GM23248 (cell line): ENCODE measurements at places on chromosomes 4 and X. TPM values are rescaled to one million over a fixed set of nuclear protein-coding genes. Genes with fewer than 3 reads are reported as not detected.

- no peak for DNase-seq
These were observed 38.5 kb downstream of the ZCCHC12 start for GRCh38 chrX:118862091-118862490.

- DNase-seq = peak; percentile 76
These were observed 1.5 kb downstream of the KLF8 start for GRCh38 chrX:56233682-56234081.

- no peak for DNase-seq
These were observed 51.3 kb upstream of the TMEM150C start for GRCh38 chr4:82613121-82613520.

Gene CXCL5
- total RNA-seq = not detected in 2 replicates

DNA sequence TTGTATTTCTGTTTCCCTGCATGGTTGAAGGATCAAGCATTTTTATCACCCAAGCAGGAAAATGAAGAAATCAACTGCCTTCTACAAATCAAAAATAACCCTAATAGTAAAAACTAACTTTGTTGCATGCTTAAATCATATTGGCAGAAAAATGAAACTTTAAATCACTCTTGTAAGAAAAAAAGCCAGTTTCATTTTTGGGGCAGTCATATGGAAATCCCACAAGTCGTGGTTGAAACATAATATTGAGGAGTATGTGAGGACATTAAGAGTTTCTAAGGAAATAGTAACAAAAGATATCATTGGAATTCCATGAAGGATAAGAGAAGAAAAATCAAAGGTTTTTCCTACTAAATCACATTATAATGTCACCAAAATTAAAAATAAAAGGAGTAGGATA lies 8.4 kb downstream of the TEC start:
- no peak for DNase-seq

GRCh38 chrX:106932960-106933537 lies 12.8 kb downstream of the CLDN2 start:
- peak; percentile 21 for DNase-seq

GRCh38 chrX:108131471-108131870 lies 39.9 kb downstream of the ATG4A start:
- DNase-seq = peak; percentile 1

GRCh38 chr4:23770011-23770410 lies 119.8 kb downstream of the PPARGC1A start:
- DNase-seq = peak; percentile 2

Gene GUCY1B1
- 0.25 and 2.1 TPM in 2 replicates for total RNA-seq

Gene MAD2L1
- 15.7 and 31.3 TPM in 2 replicates for total RNA-seq

- DNase-seq = no peak
These were observed 83.6 kb downstream of the ANAPC10 start for GRCh38 chr4:145014365-145014764.
